ENCODE measurements at places on chromosomes 4 and X.

DNA sequence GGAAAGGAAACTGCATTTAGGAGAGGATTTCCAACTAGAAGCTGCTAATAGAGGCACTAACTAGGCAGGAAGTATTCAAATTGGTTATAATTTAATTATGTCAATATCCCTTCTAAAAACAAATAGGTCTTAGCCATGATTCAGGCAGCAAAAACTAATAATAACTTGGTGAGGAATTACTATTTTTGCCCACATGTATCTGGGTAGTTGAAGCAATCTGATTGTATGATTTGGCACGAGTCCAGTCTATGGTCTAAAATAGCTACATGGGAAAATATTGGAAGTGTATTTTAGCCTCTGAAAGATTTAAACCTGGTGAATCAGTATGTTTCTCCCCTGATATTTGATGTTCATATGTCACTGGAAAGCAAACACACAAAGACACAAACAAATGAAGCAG is 62.2 kb downstream of the MFAP3L start:
- DNase-seq = no peak

DNA sequence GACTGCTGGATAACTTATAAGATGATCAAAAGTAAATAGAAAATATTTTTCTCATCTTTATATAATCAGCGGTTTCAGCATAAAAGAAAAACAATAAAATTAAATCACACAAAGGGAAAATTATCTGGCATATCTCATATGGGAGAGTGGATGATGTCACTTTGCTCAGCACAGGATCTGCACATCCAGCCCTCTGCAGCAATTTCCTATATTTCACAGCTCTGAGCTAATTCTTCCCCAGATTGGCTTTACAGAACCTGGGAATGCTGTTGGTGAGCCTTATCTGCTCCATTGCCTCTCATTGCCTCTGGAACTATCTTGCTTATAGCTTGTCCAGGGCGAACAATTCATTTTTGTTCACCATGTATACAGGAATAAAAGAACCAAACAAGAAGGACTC is 21.0 kb downstream of the FREM3 start:
- no peak for DNase-seq

- DNase-seq = no peak
Observed at GRCh38 chrX:112696481-112696880, 16.7 kb upstream of the LHFPL1 start.

- no peak for DNase-seq
Observed at GRCh38 chrX:9135901-9136510, 102.1 kb upstream of the FAM9B start.

- DNase-seq = no peak
Observed at GRCh38 chr4:88744609-88745008, 47.0 kb upstream of the NAP1L5 start.

- DNase-seq = no peak
Observed at GRCh38 chr4:8097721-8098345, 60.8 kb downstream of the ABLIM2 start.

DNA sequence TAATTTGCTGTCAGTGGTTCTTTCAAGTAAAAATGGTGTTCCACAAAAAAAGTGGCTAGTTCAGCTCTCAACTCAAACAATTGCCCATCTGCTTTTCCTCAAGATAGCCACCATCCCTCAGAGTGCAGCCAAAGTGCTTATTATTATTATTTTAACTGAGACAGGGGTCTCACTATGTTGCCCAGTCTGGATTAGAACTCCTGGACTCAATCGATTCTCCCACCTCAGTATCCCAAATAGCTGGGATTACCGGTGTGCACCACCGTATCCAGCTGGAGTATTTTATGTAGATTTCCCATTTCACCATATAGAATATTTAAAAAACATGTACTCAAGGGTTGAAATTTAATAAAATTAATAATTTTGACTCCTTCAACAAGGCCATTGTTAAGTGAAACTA is 62.1 kb upstream of the USP9X start:
- no peak for DNase-seq

DNA sequence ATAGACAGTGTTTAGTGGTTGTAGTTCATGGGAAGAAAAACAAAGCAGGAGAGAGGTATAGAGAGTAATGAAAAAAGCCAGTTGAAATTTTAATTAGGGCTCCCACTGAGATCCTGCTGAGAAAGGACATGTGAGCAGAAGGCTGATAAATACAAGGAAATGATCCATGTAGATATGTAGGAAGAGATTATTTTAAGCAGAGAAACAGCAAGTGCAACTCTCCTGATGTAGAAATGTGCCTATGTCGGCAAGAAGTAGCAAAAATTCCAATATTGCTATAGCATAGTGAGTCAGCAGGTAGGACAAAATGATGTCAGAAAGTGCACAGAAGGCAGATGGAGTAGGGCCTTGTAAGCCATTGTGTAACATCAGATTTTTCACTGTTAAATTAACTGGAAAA is 1027.3 kb downstream of the PCDH18 start:
- DNase-seq = no peak

- no peak for DNase-seq
Observed at GRCh38 chrX:48043056-48043455, 28.4 kb downstream of the ZNF630 start.

GRCh38 chrX:42289492-42290385 is 366.4 kb upstream of the CASK start:
- DNase-seq = no peak

GRCh38 chrX:142296421-142296820 is 91.3 kb upstream of the MAGEC2 start:
- no peak for DNase-seq

DNA sequence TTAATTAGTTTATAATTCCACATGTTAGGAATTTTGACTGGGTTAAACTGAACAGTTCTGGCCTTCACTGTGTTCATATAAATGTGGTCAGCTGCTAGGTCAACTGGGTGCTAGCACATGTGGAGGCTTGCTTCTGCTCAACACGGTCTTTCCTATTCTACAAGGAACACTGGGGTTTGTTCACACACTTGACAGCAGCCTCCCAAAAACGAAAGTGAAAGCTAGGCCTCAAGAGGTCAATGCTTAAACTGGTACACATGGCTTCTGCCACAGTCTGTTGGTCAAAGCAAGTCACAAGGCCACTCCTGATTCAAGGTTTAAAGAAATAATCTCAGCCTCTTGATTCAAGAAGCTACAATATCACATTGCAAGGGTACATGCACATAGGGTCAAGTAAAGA is 126.5 kb downstream of the QDPR start:
- no peak for DNase-seq

DNA sequence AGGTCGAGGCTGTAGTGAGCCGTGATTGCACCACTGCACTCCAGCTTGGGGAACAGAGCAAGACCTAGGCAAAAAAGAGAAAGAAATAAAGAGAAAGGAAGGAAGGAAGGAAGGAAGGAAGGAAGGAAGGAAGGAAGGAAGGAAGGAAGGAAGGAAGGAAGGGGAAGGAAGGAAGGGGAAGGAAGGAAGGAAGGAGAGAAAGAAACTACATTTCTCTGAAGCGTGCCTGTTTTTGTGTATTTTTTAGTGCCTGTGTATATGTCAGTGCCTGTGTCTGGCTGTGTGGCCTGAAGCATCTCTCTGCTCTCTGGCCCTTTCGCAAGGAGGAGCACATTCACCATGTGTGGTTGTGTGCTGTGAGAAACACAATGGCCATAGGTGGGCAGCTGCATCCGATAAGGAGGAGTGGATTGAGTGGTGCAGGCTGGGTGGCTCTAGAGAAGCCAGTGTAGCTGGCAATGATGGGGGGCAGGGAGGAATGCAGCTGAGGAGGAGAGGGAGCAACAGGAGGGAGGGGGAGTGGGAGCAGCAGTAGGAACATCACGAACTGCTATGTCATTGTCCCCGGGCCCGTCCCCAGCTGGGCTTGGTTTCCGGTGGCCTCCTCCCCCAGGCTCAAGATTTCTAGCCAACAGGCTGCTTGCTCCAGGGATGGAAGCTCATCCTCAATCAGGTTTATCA is 11.4 kb downstream of the SYN1 start:
- DNase-seq = no peak

GRCh38 chrX:100413229-100413628 is 3.2 kb upstream of the PCDH19 start:
- peak; percentile 54 for DNase-seq

- no peak for DNase-seq
Observed at GRCh38 chr4:99893839-99894160, 427 bp downstream of the LAMTOR3 start.

- DNase-seq = no peak
Observed at GRCh38 chr4:146059865-146060264, 115.7 kb upstream of the LSM6 start.

- DNase-seq = no peak
Observed at GRCh38 chr4:142485452-142485851, 360.6 kb downstream of the INPP4B start.

GRCh38 chr4:123699880-123700771 is 303.5 kb downstream of the SPRY1 start:
- DNase-seq = no peak

DNA sequence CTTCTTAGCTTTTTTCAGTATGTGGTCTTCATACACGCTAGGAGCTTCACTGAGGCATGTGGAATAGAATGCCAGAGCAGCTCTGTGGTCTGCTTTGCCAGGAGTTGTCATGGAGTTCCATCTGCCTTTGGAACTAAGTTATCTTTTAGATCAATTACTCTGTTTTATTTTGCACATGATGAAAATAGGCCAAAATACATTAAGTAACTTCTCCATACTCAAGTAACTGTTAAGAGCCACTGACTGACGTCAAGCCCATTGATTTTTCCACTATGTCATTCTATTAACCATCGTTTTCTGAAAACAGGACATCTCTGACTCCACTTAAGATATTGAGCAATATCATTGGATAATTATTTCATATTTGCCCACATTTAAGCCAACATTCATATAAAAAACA is 415.1 kb upstream of the MAD2L1 start:
- DNase-seq = no peak

- DNase-seq = no peak
Observed at GRCh38 chr4:82601242-82602015, 39.6 kb upstream of the TMEM150C start.

DNA sequence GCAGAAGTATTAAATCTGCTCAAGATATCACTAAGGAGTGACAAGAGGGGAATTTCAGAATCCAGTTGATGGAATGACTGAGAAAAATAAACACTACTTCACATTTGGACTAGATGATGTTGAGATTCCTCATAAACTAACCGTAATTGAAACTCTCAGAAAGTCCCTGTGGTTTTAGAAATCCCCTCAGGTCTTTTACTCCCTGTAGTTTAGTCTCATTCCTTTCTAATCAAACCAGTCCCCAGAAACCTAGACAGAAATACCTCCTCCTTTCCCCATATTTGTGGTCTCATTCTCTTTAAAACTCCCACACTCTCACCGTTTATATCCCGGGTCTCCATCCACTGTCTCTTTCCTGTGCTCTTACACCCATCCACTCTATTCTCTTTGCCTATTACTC is 15.0 kb upstream of the TLR1 start:
- no peak for DNase-seq

DNA sequence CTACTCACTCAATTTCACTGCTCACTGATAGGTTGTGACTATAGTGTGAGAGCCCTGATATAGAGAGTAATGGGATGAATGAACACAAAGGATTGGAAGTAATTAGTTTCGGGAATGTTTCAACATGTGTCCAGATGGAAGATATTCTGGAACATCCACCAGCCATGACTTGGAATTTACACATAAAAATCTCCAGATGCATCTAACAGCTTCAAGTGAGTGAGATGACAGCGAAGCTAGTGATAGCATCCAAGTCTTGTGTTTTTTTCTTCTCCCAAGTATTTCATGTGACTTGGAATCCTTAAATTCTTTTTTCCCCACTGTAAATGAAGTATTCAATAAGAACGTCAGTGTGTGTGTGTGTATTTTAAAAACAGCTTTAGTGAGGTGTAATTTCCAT is 82.1 kb downstream of the CLDN34 start:
- DNase-seq = no peak

DNA sequence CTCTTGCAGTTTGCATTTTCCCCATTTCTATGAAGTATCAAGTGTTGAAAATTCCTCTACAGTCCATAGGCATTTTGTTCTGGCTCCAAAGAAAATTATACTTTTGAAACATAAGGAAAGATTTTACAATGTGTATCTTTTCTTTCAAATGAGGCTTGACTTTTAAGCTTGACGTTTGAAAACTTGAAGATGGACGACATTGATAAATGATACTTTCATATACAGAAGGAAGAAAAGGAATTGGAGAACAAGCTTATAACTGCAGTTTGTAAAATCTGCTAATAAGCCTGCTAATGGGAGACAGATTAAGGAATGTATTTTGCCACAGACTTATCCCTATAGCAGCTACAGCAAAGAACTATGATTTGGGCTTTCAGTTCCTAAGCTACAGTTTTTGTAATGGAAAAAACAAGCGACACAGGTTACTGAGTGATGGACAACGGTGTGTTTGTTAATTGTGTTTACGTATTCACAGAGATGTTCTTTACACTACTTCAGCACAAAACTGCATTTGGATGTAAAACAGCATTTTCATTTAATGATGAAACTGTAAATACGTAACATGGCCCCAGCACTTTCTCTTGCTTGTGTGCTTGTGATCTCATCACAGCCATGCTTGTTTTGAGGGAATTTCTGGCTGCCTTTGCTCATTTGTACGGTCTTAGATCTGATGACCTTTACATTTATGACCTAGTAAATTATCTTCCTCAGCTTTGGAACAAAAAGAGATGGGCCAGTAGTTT is 83.2 kb upstream of the FAT1 start:
- no peak for DNase-seq

GRCh38 chrX:17081511-17081910 is 135.1 kb downstream of the REPS2 start:
- no peak for DNase-seq

- no peak for DNase-seq
Observed at GRCh38 chrX:109390556-109390955, 91.3 kb downstream of the GUCY2F start.

- DNase-seq = no peak
Observed at GRCh38 chr4:140116442-140117104, 37.4 kb downstream of the MAML3 start.

DNA sequence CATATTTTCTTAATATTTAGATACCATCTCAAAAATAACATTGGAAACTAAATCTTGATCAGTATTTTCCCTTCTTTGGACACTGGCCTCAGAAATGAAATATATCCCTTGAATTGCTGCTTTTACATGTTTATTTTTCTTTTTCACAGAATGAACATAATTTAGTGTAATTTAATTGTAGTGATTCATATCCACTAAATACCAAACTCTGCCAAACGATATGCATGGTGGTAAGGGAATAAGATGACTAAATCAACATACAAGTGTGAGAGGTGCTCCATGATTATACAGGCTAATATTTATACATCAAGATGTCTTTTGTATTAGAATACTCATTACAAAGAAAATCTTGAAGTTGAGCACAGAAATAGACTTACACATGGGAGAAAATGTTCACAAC is 216.8 kb upstream of the PACRGL start:
- no peak for DNase-seq

- DNase-seq = no peak
Observed at GRCh38 chrX:153868576-153869472, 17.1 kb downstream of the L1CAM start.
